ENCODE measurements at places on chromosomes 3 and 15.

GRCh38 chr3:41863024-41863423, 98.9 kb downstream of the ULK4 start:
- no peak for DNase-seq

GRCh38 chr3:132650153-132650552, 9.5 kb downstream of the ACAD11 start:
- no peak for DNase-seq

GRCh38 chr15:68526269-68526668, 52.5 kb upstream of the CORO2B start:
- DNase-seq, result no peak

GRCh38 chr3:190514413-190515153, 698 bp downstream of the IL1RAP start:
- DNase-seq, result no peak

DNA sequence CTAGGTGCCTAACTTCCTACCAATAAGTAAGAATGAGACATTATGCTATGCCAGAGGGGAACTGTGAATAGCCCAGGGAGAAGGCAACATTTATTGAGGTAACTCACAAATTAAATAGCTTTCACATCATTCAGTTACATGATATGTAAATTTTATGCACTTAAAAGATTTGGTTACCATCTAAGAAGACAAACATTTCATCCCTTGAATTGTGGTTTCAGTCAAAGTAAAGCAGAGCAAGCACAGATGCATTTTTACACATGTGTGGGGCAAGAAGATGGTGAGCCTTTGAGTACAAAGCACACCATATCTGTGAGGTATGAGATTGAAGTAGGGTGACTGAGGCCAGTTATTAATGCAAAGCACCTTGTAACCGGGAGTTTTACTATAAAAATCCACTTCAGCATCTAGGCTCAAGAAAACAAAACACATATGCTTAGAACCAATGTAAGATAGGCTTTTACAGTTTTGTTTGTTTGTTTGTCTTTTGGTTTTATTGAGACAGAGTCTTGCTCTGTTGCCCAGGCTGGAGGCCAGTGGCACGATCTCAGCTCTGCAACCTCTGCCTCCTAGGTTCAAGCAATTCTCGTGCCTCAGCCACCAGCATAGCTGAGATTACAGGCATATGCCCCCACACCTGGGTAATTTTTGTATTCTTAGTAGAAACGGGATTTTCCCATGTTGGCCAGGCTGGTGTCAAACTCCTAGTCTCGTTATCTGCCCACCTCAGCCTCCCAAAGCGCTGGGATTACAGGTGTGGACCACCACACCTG, 3.5 kb downstream of the PLSCR2 start:
- no peak for DNase-seq

DNA sequence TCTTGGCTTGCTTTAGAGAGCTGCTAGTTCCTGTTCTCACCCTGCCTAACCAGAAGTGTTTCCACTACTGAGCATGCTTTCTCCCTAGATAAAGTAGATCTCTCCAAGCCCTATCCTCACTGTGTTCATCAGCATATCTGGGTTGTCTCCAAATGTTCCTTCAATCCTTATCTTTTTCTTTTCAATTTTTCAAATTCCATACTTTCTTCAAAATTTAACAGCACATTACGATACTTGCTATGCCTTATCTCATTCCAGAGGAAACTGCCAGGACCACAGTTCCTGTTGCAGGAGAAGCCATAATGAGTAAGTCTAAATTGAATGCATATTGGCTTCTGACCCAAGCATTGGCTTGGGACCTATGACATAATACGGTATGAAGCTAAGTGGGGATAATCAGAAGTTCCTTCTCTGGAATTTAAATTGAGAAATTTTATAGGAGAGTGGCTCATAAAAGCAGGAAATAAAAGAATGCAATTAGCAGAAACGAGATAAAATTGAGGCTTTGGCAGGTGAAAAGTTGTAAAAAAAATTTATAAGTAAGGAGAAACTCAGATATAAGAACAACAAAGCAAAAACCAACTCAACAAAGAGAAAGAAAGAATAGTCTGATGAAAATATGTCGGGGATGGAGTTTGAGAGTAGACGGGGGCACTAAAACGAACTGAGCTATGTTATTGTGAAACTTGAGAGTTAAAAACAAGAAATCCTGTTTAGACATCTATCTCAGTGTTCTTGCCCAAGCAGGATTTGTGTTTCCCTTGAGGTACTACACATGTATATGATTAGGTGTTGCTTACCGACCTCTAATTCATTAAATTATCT, 631.7 kb upstream of the CCDC54 start:
- DNase-seq, result no peak

- DNase-seq, result no peak
These were observed 471.8 kb downstream of the GRM7 start for GRCh38 chr3:7332696-7333095.

DNA sequence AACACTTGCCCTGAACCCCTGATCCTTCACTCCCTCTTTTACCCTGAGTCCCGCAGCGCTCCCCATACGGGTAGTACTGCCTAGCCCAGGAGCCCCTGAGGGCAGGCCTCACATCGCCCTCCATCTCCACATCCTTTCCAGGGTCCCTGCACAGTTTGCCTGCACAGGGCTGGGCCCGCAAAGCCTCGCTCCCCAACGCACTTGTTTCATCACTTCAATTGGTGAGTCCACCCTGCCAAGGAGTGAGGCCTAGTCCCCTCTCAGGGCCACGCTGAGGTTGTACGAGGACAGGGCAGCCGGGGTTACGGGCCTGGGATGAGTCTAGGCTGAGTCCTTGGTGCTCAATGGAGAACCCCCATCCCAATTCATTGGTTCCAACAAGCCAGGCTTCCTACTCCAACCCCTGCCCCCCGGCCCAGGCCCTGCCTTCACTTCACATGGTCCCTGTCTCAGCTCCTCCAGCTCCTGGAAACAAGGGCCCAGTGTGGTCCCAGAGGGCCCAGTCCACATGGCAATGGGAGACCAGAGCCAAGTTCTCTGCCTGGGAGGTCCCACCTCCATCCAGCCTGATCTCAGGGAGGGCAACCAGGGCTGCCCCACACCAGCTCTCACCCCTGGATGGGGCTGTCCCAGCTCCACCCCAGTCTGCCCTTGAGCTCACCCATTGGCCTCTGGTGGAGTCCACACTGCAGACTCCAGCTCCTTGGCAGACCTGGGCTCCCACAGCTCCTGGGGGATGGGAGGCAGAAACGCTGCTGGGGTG, 12.4 kb upstream of the CLK3 start:
- DNase-seq, result no peak

- DNase-seq, result no peak
These were observed 308.5 kb upstream of the RASGRP1 start for GRCh38 chr15:38873158-38873557.

All from DMS153 (cell line).